Activated naive CD8-positive, alpha-beta T cell treated with anti-CD3 and anti-CD28 coated beads, Interleukin-2, amount 50 U/mL, for 24 hours (primary cell): ENCODE measurements at places on chromosomes 6 and 20.

- DNase-seq, result no peak
- peak overlapping the region; percentile 40 for H3K4me3 ChIP-seq
- no peaks in the 10 kb centered on the region for H3K36me3 ChIP-seq
- H3K4me1 ChIP-seq, result peaks cover 18% of the 10 kb centered on the region
- H3K27ac ChIP-seq, result peak overlapping the region; percentile 2
Measured at GRCh38 chr6:144036835-144037195, 28.8 kb upstream of the PLAGL1 start.

DNA sequence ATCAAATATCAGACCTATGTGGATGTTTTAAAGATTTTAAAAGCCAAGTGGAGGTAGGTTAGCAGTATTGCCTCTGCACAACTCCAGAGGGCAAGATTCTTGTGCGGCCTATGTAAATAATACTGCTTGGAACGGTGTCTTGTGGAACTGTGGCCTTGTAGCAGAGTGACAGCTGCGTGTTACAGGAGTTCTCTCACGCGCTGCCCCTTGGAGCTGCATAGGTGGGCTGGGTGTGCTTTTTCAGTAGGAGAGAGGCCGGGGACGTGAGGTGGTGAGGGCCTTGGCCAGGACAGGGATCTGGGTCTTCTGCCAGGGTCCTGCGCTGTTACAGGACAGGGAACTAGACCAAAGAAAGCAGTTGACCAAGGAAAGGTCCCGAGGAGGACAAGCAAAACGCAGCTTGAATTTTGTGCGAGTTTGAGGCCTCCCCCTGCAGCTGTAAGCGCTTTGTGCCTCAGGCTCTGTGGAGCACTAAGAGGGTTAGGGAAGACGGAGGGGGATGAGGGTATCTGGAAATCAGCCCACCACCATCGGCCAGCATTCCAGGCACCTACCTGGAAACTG is 1.5 kb downstream of the TMEM181 start:
- no peak for DNase-seq
- H3K27me3 ChIP-seq, result no peaks in the 10 kb centered on the region
- H3K27ac ChIP-seq, result peak overlapping the region; percentile 58
- H3K4me1 ChIP-seq, result peaks cover 52% of the 10 kb centered on the region

DNA sequence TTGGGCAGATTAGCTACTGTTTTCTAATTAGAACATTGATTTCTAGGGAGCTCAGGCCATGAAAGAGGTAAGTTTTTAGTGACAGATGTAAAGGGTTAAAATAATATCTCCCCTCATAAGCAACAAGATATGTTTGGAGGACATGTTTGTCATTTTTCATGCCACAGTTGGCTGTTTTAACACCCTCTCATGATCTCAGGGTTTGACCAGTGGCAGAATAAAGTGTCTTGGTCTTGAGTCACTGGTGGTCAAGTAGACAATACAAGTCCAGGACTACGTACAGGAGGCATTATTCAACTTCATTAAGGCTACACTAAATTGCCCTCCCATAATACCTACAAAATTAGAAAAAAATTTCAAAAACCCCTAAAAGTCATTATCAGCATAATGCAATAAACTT is 92.6 kb downstream of the F13A1 start:
- no peak for DNase-seq
- H3K36me3 ChIP-seq, result no peaks in the 10 kb centered on the region
- no peaks in the 10 kb centered on the region for H3K4me1 ChIP-seq

- H3K27me3 ChIP-seq, result peaks cover 9% of the 10 kb centered on the region
- no peak overlapping the region for H3K4me3 ChIP-seq
- DNase-seq, result no peak
- no peak overlapping the region for H3K27ac ChIP-seq
Measured at GRCh38 chr20:51286758-51287157, 255.8 kb downstream of the NFATC2 start.

DNA sequence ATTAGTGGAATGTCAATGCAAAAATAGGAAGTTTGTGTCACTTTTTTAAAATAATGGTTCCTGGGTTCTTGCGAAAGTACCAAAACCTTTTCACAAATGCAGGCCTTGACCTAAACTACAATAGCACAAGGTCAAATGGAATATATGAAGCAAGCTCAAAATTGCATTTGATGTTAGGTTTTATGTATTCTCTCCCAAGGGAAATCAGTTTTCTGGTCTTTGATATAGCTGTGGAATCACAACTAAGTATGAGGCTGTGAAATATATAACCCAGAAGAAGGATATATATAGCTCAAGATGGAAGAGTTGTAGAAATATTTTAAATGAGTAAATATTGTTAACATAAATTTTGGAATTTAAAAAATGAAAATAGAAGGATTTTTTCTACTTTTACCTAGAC is 327.3 kb downstream of the RIMS1 start:
- no peak overlapping the region for H3K4me3 ChIP-seq
- no peaks in the 10 kb centered on the region for H3K4me1 ChIP-seq
- no peaks in the 10 kb centered on the region for H3K36me3 ChIP-seq

- no peaks in the 10 kb centered on the region for H3K36me3 ChIP-seq
- H3K4me3 ChIP-seq, result no peak overlapping the region
- no peak for DNase-seq
- H3K27me3 ChIP-seq, result peaks cover 9% of the 10 kb centered on the region
- H3K27ac ChIP-seq, result no peak overlapping the region
Measured at GRCh38 chr6:760982-761955, 68.3 kb upstream of the EXOC2 start.

DNA sequence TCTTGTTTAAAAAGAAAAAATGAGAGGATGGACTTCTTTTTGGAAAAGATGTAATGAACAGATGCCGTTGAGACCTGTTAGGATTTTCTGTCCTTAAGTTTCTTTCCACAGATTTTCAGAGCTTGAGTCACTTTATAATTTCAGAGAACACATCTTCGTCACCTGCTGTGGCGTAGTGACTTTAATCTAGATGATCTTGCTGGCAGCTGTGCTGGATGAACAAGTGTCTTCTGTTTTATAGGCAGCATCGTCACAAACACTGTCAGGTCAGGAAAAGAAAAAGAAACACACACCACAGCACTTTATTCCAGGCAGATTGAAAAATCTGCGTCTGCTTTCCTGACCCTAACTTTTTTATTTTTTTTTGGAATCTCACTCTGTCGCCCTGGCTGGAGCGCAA is 35.7 kb upstream of the GCNT2 start:
- DNase-seq, result no peak
- no peak overlapping the region for H3K27ac ChIP-seq
- H3K4me3 ChIP-seq, result no peak overlapping the region
- H3K4me1 ChIP-seq, result no peaks in the 10 kb centered on the region
- peaks cover 5% of the 10 kb centered on the region for H3K27me3 ChIP-seq

DNA sequence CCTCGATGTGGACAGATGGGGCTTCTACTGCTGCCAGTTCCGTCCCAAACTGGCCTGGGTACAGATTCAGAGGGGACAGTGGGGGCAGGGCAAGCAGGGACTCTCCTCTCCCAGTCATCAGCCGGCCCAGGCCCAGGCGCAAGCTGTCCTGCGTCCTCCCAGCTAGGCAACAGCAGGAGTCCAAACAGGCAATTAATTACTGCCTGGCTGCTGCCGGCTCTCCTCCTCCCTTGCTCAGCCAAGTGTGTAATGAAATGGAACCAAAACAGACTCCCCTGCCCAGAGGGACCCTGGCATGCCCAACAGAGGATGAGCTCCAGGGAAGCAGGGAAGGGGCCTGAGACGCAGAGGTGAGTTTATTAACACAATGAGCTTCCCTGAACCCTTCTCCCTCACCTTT is 17.8 kb upstream of the SLC32A1 start:
- no peaks in the 10 kb centered on the region for H3K36me3 ChIP-seq
- H3K27me3 ChIP-seq, result peaks cover 24% of the 10 kb centered on the region
- no peaks in the 10 kb centered on the region for H3K4me1 ChIP-seq
- no peak overlapping the region for H3K27ac ChIP-seq

DNA sequence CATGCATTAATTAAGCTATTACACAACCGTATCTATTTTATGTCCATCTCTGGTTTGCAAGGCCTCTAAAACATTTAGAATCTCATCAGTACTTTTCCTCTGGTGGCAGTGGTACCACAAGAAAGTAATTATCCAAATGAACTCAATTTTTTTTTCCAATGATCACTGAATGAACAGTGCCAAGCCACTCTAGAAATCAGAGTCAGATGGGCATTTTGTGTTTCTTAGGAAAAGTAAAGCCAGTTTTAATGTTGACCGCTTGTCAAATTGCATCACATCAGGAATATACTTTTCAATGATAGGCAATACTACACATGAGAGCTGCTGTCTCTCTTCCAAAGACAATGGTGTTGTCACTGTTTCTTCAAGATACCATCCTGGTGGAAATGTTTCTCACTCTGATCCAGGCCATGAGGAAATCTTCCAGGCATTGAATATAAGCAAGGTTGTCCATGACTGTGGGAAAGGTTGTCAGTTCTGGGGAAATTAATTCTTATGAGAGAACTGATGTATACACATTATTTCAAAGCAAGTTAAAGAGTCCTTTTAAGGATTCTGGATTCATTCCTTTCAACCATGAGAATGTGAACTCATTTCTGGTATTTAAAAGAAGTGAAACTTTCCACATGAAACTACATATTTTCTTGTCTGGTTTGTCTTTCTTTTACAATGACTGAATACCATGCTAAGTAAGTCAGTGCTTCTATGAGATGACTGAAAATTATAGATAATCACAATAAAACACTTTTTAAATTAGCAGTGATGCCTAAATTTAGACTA is 108.8 kb upstream of the TCF21 start:
- H3K36me3 ChIP-seq, result no peaks in the 10 kb centered on the region
- H3K4me3 ChIP-seq, result no peak overlapping the region
- H3K27me3 ChIP-seq, result peaks cover 9% of the 10 kb centered on the region
- no peak overlapping the region for H3K27ac ChIP-seq
- peaks cover 1% of the 10 kb centered on the region for H3K4me1 ChIP-seq

- H3K27ac ChIP-seq, result no peak overlapping the region
- no peak for DNase-seq
- H3K4me3 ChIP-seq, result no peak overlapping the region
- no peaks in the 10 kb centered on the region for H3K36me3 ChIP-seq
- no peaks in the 10 kb centered on the region for H3K4me1 ChIP-seq
Measured at GRCh38 chr6:56104591-56104990, 142.8 kb downstream of the COL21A1 start.

DNA sequence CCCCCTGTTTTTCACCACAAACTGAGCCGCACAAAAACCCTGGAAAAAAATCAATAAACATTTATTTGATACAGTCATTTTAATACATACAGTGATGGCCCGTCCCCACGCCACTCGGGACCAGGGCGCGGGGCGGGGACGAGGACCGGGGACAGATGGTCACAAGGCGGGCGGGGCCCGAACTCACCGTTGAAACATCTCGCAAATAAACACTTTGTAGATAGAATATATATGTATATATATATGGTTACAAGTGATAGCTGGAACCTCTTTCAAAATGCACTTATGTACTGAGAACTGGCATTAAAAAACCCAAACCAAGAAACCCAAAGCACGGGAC is 418 bp upstream of the UCKL1 start:
- peak overlapping the region; percentile 86 for H3K27ac ChIP-seq
- H3K27me3 ChIP-seq, result no peaks in the 10 kb centered on the region
- no peak for DNase-seq
- no peaks in the 10 kb centered on the region for H3K36me3 ChIP-seq

DNA sequence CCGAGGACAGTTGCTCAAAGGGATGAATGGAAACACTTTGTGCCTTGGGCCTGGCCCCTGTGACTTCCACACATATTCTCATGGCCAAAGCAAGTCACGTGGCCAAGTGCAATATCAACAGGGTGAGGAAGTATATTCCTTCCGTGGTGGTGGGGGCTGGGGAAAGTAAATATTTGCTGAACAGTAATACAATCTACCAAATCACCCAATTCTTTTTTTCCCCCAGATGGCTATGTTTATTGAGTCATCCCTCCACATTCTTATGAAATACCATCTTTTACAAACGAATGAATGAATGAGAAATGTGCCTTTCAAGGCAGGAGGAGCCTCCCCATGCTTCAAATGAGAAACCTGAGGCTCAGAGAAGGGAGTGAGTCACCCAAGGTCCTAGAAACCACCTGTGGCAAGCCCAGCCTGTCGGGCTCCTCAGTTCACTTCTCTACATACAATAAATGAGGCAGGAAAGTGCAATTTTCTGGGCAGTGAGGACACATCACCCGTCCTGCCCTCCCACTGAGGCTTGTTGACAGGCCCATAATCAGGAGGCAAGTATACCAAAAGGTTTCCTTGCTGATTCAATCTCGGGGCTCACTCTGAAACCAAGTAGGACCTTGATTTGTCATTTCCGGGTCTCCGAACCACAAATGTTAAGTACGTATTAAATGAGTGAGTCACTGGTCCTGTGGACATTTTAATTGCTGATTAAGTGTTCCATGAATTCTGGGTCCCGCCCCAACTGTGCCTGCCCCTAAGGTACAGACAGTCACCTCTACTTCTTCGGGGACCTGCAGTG is 25.3 kb upstream of the TOP1 start:
- H3K4me3 ChIP-seq, result peak overlapping the region; percentile 52
- H3K27ac ChIP-seq, result peak overlapping the region; percentile 91
- H3K27me3 ChIP-seq, result no peaks in the 10 kb centered on the region
- H3K36me3 ChIP-seq, result no peaks in the 10 kb centered on the region

GRCh38 chr6:15449011-15449410 is 203.1 kb downstream of the JARID2 start:
- no peak overlapping the region for H3K27ac ChIP-seq
- no peak overlapping the region for H3K4me3 ChIP-seq
- DNase-seq, result no peak
- peaks cover 18% of the 10 kb centered on the region for H3K36me3 ChIP-seq
- H3K4me1 ChIP-seq, result peaks cover 70% of the 10 kb centered on the region

GRCh38 chr6:151387175-151387970 is 4.0 kb downstream of the ZBTB2 start:
- H3K36me3 ChIP-seq, result peaks cover 17% of the 10 kb centered on the region
- H3K27me3 ChIP-seq, result no peaks in the 10 kb centered on the region
- H3K4me3 ChIP-seq, result no peak overlapping the region
- no peak for DNase-seq
- H3K27ac ChIP-seq, result peak overlapping the region; percentile 22

- no peak overlapping the region for H3K4me3 ChIP-seq
- H3K27ac ChIP-seq, result no peak overlapping the region
- H3K4me1 ChIP-seq, result peaks cover 5% of the 10 kb centered on the region
- H3K36me3 ChIP-seq, result peaks cover 2% of the 10 kb centered on the region
Measured at GRCh38 chr6:154872542-154873114, 122.5 kb upstream of the TIAM2 start.

- H3K4me1 ChIP-seq, result no peaks in the 10 kb centered on the region
- no peak overlapping the region for H3K27ac ChIP-seq
- DNase-seq, result no peak
- H3K36me3 ChIP-seq, result no peaks in the 10 kb centered on the region
- H3K27me3 ChIP-seq, result no peaks in the 10 kb centered on the region
Measured at GRCh38 chr6:11953641-11954040, 58.5 kb upstream of the HIVEP1 start.

DNA sequence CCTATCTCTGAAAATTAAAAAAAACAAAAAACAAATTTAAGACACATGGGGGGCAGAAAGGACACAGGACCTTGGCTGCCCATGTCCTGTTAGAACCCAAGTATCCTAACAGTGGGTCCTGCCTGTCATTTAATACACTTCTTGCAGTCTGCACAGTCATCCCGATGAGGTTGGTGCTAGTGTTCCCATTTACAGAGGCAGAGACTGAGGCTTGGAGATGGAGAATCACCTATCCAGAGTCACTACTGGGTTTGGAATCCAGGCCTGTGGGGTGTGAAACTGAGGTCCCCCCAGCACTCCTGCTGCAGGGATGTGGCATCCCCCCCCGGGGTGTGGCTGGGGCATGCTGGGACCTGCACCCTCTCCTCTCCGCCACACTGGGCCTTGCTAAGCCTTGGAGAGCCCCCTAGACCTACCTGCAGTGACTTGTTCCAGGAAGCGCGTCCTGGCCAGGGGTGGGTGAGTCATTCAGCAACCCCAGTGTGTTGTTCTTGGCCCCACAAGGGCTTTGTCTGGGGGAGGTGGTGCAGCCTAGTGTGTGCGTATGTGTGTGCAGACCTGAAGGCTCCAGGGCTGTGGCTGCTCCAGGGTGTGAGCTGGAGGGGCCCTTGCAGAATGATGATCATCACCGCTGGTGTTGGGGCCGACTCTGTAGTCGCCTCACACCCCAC is 49.7 kb downstream of the BCAS4 start:
- peak overlapping the region; percentile 64 for H3K27ac ChIP-seq
- no peaks in the 10 kb centered on the region for H3K27me3 ChIP-seq
- H3K36me3 ChIP-seq, result peaks cover 5% of the 10 kb centered on the region
- no peak overlapping the region for H3K4me3 ChIP-seq
